KG1 (cell line): ENCODE measurements at places on chromosomes 12 and 14.
A peak's percentile ranks its signal among the peaks of the same experiment; 100 is the strongest.

DNA sequence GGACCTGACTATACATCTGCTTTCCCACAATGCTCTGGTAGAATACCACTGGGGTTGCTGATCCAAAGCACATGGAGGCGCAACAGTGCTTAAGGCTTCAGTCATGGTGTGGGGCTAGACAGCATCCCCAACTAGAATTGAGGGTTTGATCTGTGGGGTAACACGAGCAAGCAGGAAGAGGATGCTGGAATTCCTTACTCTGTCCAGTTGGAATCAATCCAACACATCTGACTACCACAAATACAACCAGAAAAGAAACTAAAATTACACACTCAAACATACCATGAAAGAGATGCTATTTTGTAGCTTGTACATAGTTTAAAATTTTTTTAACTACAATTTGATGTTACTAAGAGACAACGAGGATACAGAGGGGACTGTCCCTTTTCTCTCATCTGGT is 40.4 kb upstream of the GTF2A1 start:
- no peak for DNase-seq

DNA sequence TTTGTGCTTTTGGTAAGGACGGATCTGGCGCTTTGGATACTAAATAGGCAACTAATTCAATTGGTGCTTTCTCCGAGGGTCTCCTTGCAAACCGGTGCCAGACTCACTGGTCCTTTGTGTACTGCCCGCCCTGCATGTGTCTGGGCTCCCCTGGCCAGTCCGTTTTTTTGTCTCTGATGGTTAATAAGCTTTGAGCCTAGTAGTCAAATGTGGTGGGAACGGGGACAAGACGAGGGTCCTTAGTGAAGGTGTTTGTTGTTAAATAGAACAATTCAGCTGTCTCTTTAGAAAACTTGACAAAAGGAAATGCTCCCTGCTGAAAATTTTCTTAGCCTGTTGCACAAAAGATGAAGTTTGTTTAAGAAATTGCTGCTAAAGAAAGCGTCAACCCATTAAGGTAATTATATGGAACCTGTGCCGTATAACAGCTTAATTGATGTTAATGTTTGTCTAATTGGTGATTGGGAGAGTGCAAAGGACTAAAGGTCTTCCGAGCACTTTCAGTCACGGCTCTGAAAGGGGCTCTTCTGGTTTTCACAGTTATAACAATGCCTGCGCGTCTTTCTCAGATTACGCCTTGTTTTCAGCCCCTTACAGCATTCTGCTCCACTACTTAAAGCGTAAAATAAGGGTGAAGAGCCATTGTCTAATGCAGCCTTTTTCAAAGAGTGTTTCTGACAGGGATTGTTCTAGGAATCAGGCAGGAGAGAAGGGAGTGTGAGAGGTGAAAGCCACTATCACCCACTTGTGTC is 537.4 kb downstream of the PRKD1 start:
- DNase-seq, result no peak

DNA sequence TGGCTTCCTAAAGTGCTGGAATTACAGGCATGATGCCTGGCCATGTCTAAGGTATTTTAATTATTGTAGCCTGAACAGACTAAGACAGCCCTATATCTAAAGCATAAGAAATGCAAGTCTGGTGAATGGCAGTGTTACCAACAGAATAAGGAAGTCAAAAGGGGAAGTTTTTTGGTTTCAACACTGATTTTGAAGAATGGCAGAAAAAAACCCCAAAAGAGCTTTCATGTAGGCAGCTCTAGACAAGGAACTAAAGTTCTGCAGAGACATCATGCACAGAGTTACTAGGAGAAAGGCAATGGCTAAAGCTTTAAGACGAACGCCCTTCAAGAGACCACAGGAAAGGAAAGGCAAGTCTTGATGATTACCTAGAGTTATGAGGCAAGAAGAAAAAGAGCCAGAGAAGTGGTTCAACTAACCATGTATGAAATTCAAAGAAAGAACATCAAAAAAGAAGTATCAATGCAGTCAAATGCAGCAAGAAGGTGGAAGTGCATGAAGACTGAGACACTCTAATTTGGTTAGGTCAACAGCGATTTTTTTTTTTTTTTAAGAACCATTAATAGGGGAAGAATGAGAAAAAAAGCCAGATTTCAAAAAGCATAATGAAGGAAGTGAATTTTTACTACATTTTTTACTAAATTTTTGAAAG is 50.8 kb downstream of the RPS6KA5 start:
- DNase-seq, result peak; percentile 65

DNA sequence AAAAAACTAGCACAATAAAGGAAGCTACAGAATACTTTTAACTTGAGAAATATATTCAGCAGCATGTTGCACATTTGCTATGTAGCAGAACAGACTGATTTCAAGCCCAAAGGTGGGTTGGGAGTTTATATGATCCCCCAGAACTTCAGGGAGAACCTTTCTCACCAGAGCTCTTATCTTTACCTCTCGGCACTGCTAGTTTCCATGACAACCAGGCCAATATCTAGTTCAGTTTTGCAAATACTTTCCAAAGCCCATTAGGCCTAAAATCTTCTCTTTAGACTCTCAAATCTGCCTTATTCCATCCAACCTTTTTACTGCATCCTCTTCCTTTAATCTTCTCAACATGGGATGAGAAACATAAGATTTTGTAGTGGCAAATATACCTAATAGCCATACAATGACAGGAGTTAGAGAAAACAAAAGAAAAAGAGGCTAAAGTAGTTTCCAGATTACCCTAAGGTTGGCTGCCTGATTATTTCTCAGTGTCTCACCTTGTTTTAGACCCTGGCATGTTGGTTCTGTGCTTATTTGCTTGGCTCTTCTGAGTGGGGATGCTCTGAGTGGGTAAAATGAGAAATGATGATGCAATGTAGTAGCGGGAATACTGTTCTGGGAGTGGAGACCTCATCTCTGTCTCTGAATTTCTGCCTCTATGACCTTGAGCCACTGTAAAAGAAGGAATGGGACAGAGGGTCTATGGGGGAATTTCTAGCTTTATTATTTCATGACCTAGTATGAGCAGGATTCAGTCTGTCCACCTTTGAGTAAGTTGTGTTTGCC is 427.6 kb upstream of the STXBP6 start:
- DNase-seq, result no peak

DNA sequence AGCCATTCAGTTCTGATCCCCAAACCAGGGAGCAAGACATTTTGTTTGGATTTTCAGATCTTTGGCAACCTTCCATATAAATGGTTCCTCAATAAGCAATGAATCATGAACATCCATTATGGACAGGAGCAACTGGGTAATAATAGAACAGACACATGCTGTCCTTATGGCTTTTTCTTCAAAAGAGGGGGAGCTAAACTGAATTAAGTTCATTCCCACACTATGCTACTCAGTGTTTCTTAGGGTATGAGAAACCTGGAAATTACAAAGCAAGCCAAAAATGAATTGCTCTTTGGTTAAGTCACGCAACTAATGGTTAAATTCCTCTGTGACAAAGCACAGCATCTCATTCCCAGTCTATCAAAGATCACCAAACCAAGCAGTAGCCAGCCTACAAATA is 51.0 kb downstream of the PTGER2 start:
- DNase-seq, result no peak
